Mesenchymal stem cell (in vitro differentiated cells and primary cell): ENCODE measurements at places on chromosomes 5 and 9.

DNA sequence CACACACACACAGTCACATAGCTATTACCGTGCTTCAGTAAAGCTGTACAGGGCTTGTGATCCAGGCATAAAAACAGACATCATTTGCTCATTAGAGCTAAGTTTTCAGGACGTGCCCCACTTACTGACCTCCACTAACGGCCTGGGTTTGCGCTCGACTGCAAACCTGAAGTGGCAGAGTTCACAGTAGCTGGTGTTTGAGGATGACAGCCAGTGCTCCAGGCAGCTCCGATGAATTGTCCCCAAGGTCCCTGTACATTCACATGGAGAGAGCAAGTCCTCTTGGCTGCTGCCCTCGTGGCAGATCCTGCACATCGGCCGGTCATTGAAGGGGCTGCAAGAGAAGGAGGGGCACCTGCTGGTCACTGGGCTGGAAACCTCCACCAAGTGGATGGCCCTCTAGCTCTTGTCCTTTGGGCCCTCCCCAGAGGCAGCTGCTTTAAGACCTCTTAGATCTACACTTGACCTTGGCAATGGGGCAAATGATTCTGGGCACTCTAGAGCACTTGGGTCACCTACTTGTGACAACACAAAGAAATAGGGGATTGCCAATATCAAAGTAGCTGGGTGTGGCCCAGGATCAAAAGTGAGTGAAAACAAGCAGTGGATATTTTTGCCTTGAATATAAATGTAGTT lies 115.4 kb downstream of the MARCHF3 start:
- no peak overlapping the region for H3K27ac ChIP-seq
- H3K4me3 ChIP-seq: no peak overlapping the region
- H3K4me1 ChIP-seq: peaks cover 2% of the 10 kb centered on the region
- no peak for DNase-seq
- no peaks in the 10 kb centered on the region for H3K27me3 ChIP-seq

DNA sequence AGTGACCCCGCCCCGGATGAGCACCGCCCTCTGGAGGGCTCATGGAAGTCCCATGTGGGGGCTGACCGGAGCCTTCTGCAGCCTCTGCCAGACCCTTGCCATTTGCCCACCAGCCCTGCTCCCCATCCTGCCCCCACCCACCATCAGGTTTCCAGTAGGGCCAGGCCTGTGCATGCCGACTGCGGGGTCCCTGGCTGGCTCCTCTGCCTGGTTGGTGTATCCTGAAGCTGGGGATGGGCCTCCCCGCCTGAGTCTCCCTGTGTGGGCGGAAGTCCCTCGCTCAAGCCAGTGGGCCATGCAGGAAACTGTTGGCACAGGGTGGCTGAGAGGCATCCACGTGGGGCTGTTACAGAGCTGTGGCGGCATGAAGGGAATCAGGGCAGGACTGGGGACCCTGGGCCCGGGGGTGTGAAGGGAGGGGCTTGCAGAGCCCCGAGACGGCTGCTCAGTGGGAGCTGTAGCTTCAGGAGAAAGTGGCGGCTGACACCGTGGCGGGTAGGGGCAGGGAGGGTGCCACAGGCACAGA lies 88.7 kb downstream of the RXRA start:
- H3K27me3 ChIP-seq: no peaks in the 10 kb centered on the region
- DNase-seq: no peak
- H3K36me3 ChIP-seq: peaks cover 77% of the 10 kb centered on the region
- no peak overlapping the region for H3K4me3 ChIP-seq

DNA sequence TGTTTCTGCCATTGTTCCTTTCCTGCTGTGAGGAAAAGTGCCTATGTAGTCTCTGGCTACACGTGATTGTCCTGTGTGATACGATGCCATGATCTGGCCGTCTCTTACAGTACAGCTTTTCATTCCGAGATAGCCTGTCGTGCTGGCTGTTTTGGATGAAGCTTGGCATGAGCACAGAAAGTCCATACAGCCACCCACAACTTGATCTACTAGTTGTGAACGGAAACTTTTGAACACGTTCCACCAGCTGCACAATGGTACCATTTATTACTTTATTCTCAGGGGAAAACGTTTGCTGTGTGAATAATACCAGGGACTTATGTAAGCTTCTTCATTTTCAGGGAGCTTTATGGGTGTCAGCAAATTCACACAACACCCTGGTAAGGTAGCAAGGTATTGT lies 217.6 kb upstream of the ANKRD55 start:
- H3K27ac ChIP-seq: no peak overlapping the region
- no peak for DNase-seq
- peaks cover 3% of the 10 kb centered on the region for H3K27me3 ChIP-seq
- no peaks in the 10 kb centered on the region for H3K36me3 ChIP-seq

- H3K4me3 ChIP-seq: no peak overlapping the region
- H3K36me3 ChIP-seq: no peaks in the 10 kb centered on the region
- peak; percentile 44 for DNase-seq
- no peak overlapping the region for H3K27ac ChIP-seq
These were observed 46.7 kb downstream of the GARNL3 start for GRCh38 chr9:127311239-127311741.

- H3K36me3 ChIP-seq: peaks cover 17% of the 10 kb centered on the region
- H3K27ac ChIP-seq: no peak overlapping the region
- no peaks in the 10 kb centered on the region for H3K4me1 ChIP-seq
These were observed 21.5 kb upstream of the PRDM12 start for GRCh38 chr9:130642926-130643325.

DNA sequence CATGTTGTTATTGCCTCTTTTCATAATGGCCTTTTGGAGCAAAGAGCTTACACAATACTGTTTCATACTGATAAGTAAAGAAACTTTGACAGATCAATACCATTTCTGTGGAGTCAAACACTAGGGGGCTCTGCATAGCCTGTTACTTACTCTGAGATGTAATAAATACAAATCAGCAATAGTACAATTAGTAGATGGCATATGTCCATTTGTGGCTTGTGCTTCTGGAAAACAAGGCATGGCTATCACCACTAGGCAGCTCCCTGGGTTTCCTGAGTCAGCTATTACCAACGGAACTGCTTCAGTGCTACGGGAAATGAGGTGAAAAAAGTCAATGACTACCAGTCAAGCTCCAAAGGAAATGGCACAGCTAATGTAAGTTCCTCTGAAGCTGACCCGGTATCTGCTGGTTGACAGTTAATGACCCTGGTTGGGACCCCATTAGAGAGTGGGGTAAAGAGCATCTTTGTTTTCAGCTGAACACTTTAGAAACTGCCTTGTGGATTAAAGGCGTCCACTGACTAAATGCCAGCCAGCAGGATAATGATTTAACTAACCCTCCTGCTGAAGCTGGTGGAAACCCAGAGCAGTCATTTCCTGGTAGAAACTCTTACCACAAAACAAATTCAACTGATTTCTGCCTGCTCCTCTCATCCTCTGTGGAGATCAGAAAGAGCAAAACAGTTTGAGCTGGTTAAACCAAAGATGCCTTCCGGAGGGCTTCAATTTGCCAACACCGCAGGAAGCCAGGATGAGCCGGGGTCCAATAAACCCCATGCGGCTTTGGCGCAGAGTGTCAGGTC lies 69.0 kb upstream of the FAM169A start:
- no peaks in the 10 kb centered on the region for H3K27me3 ChIP-seq
- H3K36me3 ChIP-seq: no peaks in the 10 kb centered on the region
- H3K4me1 ChIP-seq: peaks cover 4% of the 10 kb centered on the region

DNA sequence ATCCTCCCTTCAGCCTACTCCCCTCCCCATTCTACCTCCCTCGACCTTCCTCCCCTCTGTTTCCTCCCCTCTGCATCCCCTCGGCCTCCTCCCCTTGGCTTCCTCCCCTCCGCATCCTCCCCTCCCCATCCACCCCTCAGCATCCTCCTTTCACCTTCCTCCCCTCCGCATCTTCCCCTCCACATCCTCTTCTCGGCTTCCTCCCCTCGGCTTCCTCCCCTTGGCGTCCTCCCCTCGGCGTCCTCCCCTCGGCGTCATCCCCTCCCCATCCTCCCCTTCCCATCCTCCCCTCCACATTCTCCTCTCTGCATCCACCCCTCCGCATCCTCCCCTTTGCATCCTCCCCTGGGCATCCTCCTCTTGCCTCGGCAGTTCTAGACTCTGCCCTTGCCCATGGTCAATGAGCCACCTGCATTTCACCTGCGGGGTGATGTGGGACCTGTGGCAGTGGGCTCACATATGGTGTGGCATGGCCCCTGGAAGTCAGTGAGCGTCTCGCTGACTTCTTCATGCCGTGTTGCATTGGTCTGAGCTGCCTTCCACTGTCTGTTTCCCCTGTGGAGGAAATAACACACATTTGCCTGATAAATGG lies 113.0 kb downstream of the WNK2 start:
- H3K27ac ChIP-seq: no peak overlapping the region
- no peak for DNase-seq
- H3K36me3 ChIP-seq: no peaks in the 10 kb centered on the region
- peaks cover 26% of the 10 kb centered on the region for H3K27me3 ChIP-seq
- H3K4me3 ChIP-seq: no peak overlapping the region

- H3K4me1 ChIP-seq: peaks cover 34% of the 10 kb centered on the region
- peaks cover 4% of the 10 kb centered on the region for H3K36me3 ChIP-seq
- no peak for DNase-seq
These were observed 32.7 kb downstream of the PRRC2B start for GRCh38 chr9:131426545-131426944.

- DNase-seq: no peak
- H3K27me3 ChIP-seq: peaks cover 29% of the 10 kb centered on the region
- peaks cover 28% of the 10 kb centered on the region for H3K4me1 ChIP-seq
- no peak overlapping the region for H3K27ac ChIP-seq
These were observed 26.7 kb upstream of the PSD2 start for GRCh38 chr5:139768807-139769465.

- peaks cover 8% of the 10 kb centered on the region for H3K4me1 ChIP-seq
- peak overlapping the region; percentile 95 for H3K27ac ChIP-seq
- no peaks in the 10 kb centered on the region for H3K27me3 ChIP-seq
- H3K36me3 ChIP-seq: no peaks in the 10 kb centered on the region
- peak overlapping the region; percentile 93 for H3K4me3 ChIP-seq
These were observed 545 bp downstream of the CDKN2B-AS1 start for GRCh38 chr9:21995006-21995665.

- peaks cover 44% of the 10 kb centered on the region for H3K36me3 ChIP-seq
- DNase-seq: no peak
- H3K27me3 ChIP-seq: no peaks in the 10 kb centered on the region
- no peak overlapping the region for H3K27ac ChIP-seq
- no peak overlapping the region for H3K4me3 ChIP-seq
These were observed 50.9 kb downstream of the GPR107 start for GRCh38 chr9:130104491-130105193.

DNA sequence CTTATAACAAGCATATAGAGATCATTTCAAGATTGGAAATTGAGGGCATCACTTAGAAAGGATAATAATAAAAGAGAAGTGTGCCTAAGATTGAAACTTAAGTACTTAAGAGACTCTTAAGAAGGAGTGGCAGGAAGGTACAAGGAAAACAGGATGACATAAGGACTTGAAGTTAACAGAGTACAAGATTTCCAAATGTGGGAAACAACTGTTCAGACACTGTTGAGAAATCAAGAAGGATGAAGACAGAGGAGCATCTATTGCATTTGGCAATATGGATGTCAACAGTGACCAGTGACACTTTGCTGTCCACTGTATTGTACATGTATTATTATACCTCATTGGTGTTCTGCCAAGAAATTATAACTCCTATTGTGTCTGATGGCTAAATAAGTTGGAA lies 157.8 kb upstream of the PTGER4 start:
- H3K4me3 ChIP-seq: no peak overlapping the region
- H3K27ac ChIP-seq: no peak overlapping the region
- H3K4me1 ChIP-seq: no peaks in the 10 kb centered on the region
- peak; percentile 25 for DNase-seq

DNA sequence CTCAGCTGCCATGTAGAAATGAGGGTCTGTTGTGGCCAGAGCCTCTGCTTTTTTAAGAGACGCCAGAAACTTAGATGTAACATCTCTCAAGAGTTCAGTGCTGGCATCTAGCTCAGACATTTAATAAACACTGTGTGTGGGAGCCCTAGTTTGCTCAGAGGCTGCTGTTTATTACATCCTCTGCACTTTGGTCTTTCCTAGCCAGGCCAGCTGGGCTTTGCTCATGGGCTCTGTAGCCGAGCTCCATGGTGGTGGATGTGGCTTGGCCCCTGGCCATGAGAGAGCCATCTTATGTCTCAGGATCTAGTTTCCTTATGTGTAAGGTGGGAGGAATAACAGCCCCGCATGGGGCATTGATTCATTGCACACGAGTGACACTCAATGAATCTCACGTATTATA lies 30.0 kb downstream of the ARHGEF37 start:
- H3K4me1 ChIP-seq: peaks cover under 1% of the 10 kb centered on the region
- H3K36me3 ChIP-seq: peaks cover 31% of the 10 kb centered on the region
- no peaks in the 10 kb centered on the region for H3K27me3 ChIP-seq

- H3K4me3 ChIP-seq: no peak overlapping the region
- peak; percentile 48 for DNase-seq
- no peaks in the 10 kb centered on the region for H3K27me3 ChIP-seq
- H3K27ac ChIP-seq: peak overlapping the region; percentile 24
- peaks cover 8% of the 10 kb centered on the region for H3K4me1 ChIP-seq
These were observed 95.9 kb downstream of the UGCG start for GRCh38 chr9:111992523-111992922.

- no peaks in the 10 kb centered on the region for H3K27me3 ChIP-seq
- H3K4me3 ChIP-seq: no peak overlapping the region
- no peaks in the 10 kb centered on the region for H3K36me3 ChIP-seq
- H3K4me1 ChIP-seq: no peaks in the 10 kb centered on the region
- DNase-seq: no peak
These were observed 73.8 kb downstream of the HCN1 start for GRCh38 chr5:45622365-45622764.

GRCh38 chr5:88269222-88269771 lies 652 bp upstream of the TMEM161B start:
- peak; percentile 35 for DNase-seq
- peaks cover 41% of the 10 kb centered on the region for H3K36me3 ChIP-seq
- no peaks in the 10 kb centered on the region for H3K27me3 ChIP-seq

DNA sequence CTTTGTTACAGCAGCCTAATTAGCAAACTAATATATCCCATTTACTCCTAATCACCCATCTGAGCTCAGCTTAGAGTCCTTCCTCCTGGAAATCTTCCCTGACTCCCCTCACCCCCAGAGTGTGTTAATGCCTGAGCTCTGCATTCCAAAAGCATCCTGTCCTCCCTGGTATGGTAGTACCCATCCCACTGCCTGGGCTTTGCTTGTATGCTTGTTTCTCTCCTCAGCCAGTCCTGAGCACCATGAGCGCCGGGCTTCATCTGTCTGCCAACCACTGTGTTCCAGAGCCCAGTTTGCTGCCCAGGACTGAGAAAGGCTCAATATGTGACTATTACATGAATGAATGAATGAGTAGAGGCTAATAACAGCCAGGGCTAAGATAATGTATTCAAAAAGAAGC lies 272.4 kb downstream of the CDK5RAP2 start:
- H3K27me3 ChIP-seq: peaks cover 10% of the 10 kb centered on the region
- DNase-seq: no peak
- H3K36me3 ChIP-seq: no peaks in the 10 kb centered on the region
- no peaks in the 10 kb centered on the region for H3K4me1 ChIP-seq
- no peak overlapping the region for H3K4me3 ChIP-seq
- no peak overlapping the region for H3K27ac ChIP-seq

DNA sequence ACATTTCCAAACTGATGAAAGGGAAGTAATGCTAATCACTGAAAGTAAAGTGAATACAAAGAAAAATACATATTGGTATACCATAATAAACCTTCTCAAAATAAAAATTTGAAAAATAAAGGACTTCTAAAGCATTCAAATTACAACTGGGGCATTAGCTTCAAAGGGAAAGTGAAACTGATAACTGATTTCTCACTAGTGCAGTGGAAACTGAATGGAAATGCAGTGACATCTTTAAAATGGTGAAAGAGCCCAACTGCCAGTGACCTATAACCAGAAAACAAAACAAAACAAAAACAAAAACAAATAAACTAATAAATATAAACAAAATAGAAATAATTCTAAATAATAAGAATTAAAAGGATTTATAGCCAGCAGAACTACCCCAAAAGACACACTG lies 297.5 kb upstream of the GRIN3A start:
- H3K4me1 ChIP-seq: no peaks in the 10 kb centered on the region
- no peaks in the 10 kb centered on the region for H3K36me3 ChIP-seq
- H3K27me3 ChIP-seq: no peaks in the 10 kb centered on the region
- DNase-seq: no peak
- no peak overlapping the region for H3K4me3 ChIP-seq
